Natural killer cell (primary cell): ENCODE measurements at places on chromosomes 13 and 19. TPM values are rescaled to one million over a fixed set of nuclear protein-coding genes. Genes with fewer than 3 reads are reported as not detected.

The RXFP2 gene
- not detected for total RNA-seq

The MBD3L3 gene
- total RNA-seq, result not detected

DNA sequence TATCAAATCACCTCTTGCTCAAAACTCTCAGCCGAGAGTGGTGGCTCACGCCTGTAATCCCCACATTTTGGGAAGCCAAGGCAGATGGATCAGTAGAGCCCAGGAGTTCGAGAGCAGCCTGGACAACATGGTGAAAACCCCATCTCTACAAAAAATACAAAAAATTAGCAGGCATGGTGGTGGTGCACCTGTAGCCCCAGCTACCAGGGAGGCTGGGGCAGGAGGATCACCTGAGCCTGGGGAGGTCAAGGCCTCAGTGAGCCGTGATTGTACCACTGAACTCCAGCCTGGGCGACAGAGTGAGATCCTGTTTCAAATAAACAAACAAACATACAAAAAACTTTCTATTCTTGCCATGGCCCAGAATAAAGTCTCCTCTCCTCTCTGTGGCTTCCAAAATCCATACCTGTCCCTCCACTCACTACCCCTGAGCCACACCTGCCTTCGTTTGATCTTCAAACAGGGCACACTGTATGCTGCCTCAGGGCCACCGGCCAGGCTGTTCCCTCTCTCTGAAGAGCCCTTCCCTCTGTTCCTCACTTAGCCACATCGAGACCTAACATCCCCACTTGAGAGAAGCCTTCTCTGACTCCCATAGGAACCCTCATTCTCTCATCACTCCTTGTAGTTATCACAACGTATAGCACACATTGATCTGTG lies 6.3 kb downstream of the LGI4 start:
- H3K36me3 ChIP-seq, result no peaks in the 10 kb centered on the region
- no peak for DNase-seq
- no peak overlapping the region for H3K4me3 ChIP-seq
- no peaks in the 10 kb centered on the region for H3K27me3 ChIP-seq
- H3K4me1 ChIP-seq, result peaks cover 11% of the 10 kb centered on the region
- no peak overlapping the region for H3K27ac ChIP-seq

- no peaks in the 10 kb centered on the region for H3K27me3 ChIP-seq
- no peak for DNase-seq
- H3K27ac ChIP-seq, result no peak overlapping the region
Measured at GRCh38 chr13:59837101-59837500, 326.6 kb downstream of the DIAPH3 start.

GRCh38 chr19:47094557-47095475 lies 18.8 kb downstream of the ZC3H4 start:
- peak overlapping the region; percentile 82 for H3K27ac ChIP-seq
- H3K4me3 ChIP-seq, result no peak overlapping the region
- no peak for DNase-seq
- H3K27me3 ChIP-seq, result no peaks in the 10 kb centered on the region
- H3K4me1 ChIP-seq, result peaks cover 33% of the 10 kb centered on the region
